ENCODE measurements at places on chromosomes 2 and 18.

DNA sequence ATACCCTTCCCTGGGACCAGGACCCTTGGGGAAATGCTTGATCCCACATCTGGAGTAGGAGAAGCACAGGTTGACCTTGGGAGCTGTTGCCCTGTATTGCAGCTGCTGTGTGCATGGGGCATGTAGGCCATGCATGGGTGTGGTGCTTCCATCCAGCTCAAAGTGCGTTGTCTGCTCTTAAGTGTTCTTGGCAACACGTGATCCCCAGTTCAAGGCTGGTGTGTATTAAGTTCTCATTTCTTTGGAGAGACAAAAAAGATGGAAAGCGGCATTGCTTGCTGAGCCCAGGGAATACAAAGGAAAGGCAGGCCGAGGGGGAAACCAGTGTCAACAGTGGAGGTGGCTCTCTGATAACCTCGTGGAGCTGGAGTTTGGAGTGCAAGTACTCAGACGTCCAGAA lies 110.7 kb downstream of the RTP5 start:
- DNase-seq, result no peak

DNA sequence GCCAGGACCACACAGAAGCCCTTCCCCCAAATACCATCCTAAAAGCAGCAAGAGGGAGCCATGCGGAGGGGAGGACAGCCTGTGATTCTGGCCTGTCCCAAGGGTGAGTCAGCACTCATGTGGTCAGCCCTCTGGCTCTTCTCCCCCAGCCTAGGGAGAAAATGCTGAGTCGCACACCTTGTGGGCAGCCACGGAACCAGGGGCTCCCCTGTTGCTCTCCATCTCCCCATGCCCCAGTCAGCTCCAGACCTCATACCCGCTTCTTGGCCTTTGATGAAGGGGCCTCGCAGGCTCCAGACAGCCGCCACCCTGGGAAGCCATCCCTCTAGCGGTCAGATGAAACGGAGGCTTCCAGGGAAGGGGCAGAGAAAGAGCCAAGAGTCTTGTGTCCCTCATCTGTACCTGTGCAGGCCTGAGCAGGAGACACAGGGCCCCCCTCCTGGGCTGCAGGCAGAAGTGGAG lies 181.3 kb upstream of the SIX2 start:
- DNase-seq, result peak; percentile 28

DNA sequence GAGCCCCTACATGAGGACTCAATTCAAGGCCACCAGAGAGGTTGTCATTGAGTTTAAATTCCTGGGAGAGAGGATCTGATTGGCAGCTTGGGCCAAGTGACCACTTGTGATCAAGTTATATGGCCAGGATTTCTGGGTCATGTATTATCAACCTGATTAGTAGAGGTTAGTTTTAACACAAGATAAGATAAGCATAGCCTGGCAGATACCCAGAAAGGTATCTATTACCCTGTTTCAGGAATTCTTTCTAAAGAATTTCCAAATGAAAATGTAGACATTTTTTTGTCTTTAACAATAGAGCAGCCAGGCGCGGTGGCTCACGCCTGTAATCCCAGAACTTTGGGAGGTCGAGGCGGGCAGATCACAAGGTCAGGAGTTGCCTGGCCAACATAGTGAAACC lies 50.5 kb downstream of the BABAM2 start:
- DNase-seq, result no peak

- no peak for DNase-seq
These were observed 209.1 kb upstream of the KCNJ3 start for GRCh38 chr2:154489266-154489858.

- DNase-seq, result no peak
These were observed 225.5 kb downstream of the DYSF start for GRCh38 chr2:71678874-71679273.

DNA sequence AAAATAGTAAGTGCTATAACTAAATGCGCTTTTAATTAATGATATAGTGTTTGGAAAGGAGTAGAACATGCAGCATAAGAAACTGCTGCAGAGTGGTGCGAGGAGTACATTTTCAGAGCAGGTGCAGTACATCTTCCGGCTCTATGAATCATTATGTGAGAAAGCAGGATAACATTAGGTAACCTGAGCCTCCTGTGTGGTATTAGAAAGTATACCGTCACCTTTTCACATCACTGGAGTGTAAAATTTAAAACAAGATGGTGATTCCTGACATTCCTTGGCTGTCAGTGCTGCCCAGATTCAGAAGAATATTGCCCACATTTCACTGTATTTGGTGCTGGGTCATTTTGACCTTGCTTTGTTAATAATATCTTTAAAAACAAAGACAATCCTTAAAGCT lies 7.8 kb upstream of the DYNC2LI1 start:
- DNase-seq, result no peak

DNA sequence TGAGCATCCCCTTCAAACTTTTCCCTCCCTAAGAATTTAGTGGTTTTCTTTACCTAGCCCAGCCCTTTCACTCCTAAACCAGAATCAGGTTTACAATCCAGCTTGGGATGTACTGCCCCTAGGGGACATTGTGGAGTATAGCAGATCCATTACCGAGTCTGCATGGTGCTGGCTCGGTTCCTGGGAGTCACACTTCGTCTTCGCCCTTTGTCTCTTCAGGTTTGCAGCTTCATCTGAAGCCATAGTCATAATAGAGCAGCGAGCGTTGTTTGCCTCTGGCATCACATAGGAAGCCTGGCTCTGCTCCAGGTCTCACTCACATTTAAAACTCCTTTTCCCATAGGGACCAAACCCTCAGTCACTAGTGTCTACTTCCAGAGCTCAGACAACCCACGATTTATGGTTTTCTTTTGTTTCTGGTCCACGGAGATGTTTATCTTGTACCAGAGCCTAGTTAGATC lies 16.8 kb upstream of the LYPD6 start:
- DNase-seq, result peak; percentile 85

Measured in SK-N-SH (cell line).